Jurkat, Clone E6-1 (cell line): ENCODE measurements at places on chromosomes 6 and 20.

- no peak for DNase-seq
Measured at GRCh38 chr6:1624058-1624850, 14.5 kb downstream of the FOXC1 start.

DNA sequence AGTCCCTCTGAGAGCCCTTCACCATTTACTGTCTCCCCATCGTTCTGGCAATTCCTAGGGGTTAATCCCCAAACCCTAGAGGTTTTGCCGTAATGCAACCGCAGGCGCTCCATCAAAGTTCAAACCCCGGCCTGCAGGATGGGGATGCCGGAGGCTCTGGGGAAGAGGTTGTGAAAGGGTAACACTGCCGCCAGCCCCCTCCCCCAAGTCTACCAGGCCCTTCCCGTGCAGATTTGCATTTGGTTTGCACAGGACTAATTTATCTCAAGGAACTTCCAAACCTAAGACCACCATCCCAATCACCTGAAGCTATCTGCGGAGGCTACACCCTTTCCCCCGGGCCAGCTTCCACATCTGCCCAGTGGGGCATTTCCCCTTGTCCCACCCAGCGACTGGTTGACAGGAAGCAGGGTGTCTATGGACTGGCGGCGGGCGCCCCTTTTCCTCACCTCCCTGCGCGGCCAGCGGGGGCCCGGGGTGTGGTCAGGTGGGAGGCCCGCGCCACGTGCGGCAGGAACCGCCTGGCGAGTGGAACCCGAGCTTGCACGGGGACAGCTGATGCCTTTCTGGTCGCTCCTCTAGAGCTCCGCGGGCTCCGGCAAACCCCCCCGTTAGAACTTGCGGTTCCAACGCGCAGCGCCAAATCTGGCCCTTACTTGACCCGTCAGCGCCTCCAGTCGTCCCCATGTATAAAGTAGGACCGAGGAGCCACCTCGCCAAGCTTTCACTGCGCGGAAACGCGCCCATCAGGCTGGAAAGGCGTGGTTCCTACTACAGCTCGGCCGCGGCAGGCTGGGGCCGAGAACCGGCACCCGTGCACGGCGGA, 9.4 kb upstream of the SLC4A11 start:
- DNase-seq, result no peak

DNA sequence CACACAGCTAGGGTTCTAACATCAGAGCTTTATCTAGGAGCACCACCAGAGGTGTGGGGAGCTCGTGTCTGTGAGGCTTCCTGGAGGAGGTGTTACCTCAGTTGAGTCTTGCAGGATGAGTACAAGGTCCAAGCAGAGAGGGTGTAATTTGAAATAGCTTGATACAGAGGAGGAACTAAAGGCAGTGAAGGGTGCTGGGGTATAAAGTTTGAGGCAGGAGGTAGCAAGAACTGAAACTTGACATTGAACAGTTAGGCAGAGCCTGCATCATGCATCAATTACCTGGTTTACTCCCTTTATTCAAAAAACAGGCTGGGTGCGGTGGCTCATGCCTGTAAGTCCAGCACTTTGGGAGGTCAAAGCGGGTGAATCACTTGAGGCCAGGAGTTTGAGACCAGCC, 241.2 kb downstream of the UST start:
- no peak for DNase-seq

DNA sequence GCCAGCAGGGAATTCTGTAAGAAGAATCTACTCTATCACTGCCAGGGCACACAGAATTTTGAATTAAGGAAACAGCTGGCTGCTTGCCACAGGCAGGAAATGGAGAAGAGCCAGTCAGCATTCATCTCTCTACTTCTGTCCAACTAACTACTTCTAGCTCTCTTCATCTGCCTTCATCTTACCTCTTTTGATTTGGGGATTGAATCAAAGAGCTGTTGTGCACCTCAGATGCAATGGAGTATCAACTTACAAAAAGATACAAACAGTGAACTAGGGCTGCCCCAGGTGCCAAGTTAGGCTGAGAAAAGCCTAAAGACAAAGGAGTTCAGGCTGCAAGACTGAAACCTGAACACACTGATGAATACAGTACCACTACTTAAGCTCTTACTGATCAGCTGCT, 82.0 kb downstream of the PTPRK start:
- peak; percentile 67 for DNase-seq

DNA sequence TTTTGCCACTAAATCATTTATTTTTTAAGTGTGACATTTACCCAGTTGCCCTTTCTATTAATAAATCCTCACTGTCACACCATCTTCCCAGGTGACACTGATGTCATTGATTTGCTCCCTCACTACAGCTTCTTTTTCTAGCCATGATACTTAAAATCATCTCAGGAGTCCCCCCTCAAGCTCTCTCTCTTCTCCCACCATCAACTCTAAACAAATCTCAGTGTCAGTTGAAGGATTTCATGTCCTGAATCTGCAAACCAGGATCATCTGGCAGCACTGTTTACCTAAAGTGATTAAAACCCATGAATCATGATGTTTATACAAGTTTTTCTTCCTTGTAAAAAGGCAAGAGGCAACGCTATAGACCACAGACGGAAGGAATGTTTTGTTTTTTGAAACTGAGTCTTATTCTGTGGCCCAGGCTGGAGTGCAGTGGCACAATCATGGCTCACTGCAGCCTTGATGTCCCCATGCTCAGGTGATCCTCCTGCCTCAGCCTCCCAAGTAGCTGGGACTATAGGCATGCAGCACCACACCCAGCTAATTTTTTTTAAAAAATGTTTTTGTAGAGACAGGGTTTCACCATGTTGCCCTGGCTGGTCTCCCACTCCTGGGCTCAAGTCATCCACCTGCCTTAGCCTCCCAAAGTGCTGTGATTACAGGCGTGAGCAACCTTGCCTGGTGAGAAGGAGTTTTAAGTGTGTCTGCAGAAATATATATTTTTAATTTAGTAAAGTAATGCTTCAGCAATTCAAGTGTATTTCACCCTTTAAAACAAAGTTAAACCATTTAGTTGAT, 30.1 kb upstream of the SH3BGRL2 start:
- DNase-seq, result no peak

- no peak for DNase-seq
Measured at GRCh38 chr6:166204852-166205650, 37.4 kb upstream of the TBXT start.
